ENCODE measurements at places on chromosomes 3 and 15. TPM values are rescaled to one million over a fixed set of nuclear protein-coding genes. Genes with fewer than 3 reads are reported as not detected.

Gene P2RY14
- total RNA-seq, result 2.2 TPM

Gene NRG4
- total RNA-seq, result not detected

Gene TFDP2
- total RNA-seq, result 29.0 TPM

Gene RTP3
- total RNA-seq, result not detected

Gene CCRL2
- total RNA-seq, result 10.0 TPM

Gene DGKG
- 0.66 TPM for total RNA-seq

Gene PPCDC
- 36.3 TPM for total RNA-seq

Gene ARNT2
- not detected for total RNA-seq

Gene GMPPB
- total RNA-seq, result 46.6 TPM

Gene CILP
- 0.05 TPM for total RNA-seq

Gene CTDSPL
- total RNA-seq, result 8.5 TPM
